NB4 (cell line): ENCODE measurements at places on chromosomes 7 and 10.

GRCh38 chr7:40899151-40899550 lies 764.3 kb downstream of the SUGCT start:
- no peak for DNase-seq

GRCh38 chr7:43196379-43196778 lies 83.9 kb downstream of the HECW1 start:
- DNase-seq = no peak

- no peak for DNase-seq
These were observed 162.8 kb downstream of the FZD1 start for GRCh38 chr7:91427051-91427450.

GRCh38 chr7:104931181-104931781 lies 82.7 kb upstream of the KMT2E start:
- no peak for DNase-seq

DNA sequence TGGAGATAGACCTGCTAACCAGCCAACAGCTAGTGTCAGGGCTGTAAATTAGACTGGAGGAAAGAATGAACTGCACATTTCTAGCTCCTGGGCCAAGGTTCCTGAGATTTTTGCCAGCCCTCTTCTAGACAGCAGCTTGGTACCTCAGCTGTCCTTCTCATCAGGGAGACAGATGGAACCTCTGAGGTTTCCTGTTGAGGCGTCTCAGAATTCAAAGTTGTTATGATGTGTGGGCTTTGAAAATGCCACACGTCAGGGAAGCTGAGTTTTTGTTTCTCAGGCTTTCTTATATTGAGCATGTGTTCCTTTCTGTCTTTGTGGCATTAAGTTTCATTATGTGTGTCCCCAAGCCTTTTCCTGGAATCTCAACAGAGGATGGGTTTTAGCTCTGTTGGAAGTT lies 736.6 kb downstream of the AUTS2 start:
- no peak for DNase-seq

GRCh38 chr7:5177060-5177459 lies 13.0 kb upstream of the WIPI2 start:
- DNase-seq = no peak

GRCh38 chr7:48563334-48563733 lies 361.0 kb upstream of the CDC14C start:
- peak; percentile 14 for DNase-seq

- no peak for DNase-seq
These were observed 24.1 kb upstream of the FAM180A start for GRCh38 chr7:135772639-135773222.

DNA sequence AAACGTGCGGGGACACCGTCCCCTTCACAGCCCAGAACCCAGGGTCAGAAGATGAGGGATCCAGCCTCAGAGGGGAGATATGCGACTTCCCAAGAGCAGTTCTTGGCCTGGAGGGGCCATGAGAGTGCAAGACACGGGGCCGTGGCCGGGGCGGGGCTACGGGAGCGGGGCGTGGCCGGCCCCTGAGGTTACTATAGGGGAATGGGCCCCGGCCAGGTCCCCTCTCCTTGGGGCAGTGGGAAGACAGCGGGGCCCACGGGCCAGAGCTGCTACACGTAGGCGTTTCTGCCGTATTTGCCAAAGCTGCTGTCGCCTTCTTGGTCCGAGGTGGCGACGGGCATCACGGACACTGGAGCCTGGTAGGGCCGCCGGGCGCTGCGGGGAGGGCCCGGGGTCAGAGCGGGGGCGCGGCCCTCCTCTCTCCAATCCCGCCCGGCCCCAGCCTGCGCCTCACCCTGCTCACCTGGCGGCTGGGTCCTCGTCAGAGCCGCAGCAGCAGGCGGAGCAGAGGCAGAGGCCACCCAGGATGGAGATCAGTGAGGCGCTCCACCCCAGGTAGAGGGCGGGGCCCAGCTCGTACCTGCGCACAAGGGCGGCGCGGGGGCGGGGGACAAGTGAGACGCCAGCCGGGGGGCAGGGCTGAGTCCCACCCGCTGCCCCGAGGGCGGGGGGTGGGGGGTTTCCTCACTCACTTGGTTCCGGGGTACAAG lies 5.3 kb downstream of the CLDN15 start:
- DNase-seq = no peak

DNA sequence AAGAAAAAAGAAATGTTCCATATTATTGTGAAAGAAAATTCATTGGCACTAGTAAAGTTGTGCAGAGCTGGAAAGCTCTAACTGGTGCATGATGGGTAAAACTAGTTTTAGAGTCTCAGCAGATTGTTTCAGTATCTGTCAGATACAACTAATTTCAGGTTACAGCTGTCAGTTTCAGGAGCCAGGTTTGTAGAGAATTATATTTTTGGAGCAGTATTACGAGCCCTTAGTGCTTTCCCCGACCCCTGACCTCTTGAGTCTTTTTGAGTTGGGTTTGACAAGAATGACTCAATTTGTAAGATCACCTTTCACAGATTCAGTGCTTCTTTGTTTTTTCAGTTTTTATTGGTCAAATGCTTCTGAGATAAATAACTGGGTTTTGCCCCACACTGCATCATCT lies 366.4 kb upstream of the PLXDC2 start:
- no peak for DNase-seq

GRCh38 chr7:129359638-129360037 lies 74.6 kb upstream of the STRIP2 start:
- no peak for DNase-seq

DNA sequence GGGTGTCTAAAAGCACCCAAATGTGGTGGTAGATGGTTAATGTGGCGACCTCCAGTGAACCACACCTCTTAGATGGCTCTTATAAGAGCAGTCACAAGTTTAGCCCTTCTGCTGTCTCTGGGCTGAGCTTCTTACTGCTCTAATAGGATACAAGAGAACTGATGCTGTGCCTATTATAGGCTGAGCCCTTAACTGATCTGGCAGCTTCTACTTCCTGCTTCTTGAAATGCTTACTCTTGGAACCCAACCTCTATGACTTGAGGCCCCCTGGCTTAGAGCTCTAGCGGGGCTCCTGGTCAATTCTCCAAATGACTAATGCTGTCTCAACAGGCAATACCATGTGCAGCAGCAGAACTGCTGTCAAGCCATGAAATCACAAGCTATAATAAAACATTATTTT lies 35.0 kb upstream of the LSM8 start:
- no peak for DNase-seq

DNA sequence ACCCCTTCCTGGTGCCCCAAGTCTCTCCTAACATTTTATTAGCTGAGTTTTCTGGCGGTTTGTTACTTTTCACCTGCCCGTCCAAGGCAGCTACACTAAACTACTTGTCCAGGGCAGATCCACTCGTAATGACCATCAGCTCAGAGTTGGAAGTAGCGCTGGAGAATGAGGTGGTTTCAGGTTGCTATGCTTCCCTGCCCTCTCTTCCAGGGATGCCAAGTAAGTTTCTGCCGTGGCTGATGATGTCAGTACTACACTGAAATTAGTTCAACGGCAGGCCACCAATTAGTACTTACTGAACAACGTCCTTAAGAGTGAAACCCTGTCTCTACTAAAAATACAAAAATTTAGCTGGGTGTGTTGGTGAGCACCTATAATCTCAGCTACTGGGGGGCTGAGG lies 55.2 kb downstream of the DIP2C start:
- no peak for DNase-seq

DNA sequence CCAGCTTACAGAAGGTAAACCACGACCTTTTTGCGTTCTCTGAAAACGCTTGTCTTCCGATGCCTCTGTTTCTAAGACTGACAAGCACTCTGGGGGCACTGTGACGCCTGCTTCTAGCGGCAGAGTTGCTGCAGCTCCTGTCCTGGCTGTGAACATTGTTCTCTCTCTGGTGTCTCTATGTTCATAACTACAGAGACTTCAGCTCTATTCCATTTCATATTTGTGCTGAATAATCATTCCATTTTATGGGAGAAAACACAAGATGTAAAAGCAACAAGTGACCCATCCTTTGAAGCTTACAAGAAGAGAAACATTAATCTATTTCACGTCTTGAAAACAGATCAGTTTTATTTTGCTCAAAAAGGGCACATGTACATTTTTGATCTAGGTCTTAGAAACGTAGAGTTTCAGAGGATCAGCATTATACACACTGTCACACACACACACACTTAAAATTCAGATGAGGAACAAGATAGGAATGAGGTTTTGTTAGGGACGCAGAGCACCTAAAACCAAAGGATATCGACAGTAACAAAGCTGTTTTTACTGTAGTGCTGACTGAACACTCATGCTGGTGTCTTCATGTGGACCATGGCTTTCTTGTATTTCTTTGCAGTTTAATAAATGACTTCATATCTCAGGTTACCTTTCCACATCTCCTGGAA lies 3.0 kb downstream of the IKZF1 start:
- peak; percentile 88 for DNase-seq

- no peak for DNase-seq
These were observed 384.2 kb upstream of the FOXK1 start for GRCh38 chr7:4297918-4298219.

- no peak for DNase-seq
These were observed 139.5 kb downstream of the SEMA3E start for GRCh38 chr7:83509255-83510021.

DNA sequence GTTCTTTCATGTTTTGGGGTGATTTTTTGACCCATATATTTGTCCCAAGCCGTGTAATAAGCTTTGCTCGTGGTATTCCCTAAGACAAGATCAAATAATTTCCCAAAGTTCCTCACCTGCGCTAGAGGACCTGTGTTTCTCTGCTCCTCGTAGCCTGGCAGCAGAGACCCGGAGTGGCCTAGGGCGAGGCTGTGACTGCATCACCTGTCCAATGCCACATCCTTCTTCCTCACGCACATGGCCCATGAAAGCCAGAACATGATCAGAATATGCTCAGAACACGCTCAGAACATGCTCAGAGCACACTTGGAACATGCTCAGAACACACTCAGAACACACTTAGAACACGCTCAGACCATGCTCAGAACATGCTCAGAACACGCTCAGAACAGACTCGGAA lies 23.8 kb downstream of the EN2 start:
- no peak for DNase-seq

DNA sequence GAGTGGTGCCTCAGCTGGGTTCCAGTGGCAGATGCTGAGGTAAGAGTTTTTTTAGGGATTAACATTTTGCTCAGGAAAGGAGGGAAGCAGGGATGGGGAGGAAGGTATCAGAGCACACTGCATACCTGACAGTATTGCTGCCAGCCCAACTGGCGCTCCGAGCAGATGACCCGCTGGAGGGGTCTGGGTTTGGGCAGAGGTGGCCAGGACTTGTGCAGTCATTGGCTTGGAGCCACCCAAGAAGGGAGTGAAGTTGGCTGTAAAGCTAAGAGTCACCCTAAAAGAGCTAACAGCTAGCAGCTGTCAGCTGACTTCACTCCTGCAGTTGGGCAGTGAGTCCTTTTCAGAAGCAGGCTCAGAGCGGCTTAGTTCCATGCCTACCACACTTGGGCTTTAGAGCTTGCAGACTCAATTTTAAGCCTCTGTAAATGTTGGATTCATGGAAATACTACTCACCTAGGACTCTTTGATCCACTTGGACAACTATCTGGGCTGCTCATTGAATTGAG lies 5.8 kb upstream of the ARHGAP22 start:
- DNase-seq = no peak

GRCh38 chr10:98138031-98138430 lies 3.6 kb downstream of the R3HCC1L start:
- no peak for DNase-seq

DNA sequence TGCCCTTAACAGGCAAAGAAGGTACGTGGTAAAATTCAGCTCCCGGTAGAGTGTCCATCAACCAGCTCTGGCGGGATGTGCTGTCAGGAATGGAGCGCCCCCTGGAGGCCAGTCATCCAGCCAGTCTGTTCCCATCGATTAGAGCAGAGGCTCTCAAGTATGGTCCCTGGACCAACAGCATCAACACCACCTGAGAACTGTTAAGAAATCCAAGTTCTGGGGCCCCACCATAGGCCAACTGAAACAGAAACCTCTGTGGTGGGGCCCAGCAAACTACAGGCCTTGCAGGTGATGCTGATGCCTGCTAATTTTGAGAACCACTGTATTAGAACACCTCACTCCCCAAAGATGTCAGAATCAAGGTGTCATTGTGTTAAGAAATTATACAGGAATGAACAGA lies 109.2 kb downstream of the DPY19L1 start:
- peak; percentile 51 for DNase-seq

GRCh38 chr7:135510592-135511183 lies 786 bp upstream of the CNOT4 start:
- DNase-seq = peak; percentile 59

- DNase-seq = peak; percentile 40
These were observed 2.5 kb downstream of the DYNC2I1 start for GRCh38 chr7:158858592-158859503.

GRCh38 chr10:95447685-95448084 lies 113.5 kb downstream of the SORBS1 start:
- no peak for DNase-seq

DNA sequence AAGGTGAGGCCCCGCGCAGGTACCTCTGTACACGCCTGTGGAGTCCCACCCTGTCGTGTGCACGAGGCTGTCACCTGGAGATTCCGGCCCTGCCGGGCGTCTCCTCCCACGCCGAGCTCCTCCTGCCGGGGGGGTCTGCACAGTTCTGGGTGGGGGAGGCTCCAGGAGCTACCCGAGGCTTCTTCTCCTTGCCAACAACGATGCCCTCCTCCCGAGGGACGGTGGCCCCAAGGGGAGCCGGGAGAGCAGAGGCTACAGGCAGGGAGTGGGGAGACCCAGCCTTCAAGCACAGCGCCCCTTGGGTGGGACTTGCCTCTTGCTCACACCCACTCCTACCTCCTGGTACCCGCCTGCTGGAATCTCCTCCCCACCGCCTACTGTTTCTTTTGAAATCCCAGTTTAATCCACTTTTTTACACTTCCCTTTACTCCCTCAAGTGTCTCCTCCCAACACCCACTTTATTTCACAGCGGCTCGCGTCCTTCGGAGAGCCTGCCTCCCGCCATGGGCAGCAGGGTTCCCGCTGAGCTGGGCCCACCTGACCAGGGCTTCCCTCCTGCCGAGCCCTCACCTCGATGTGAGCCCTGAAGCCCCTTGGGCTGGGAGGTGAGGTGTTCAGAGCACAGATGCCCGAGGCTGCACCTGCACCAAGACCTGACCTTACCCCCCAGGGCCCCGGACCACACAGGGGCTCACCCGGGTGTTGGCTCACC lies 338.1 kb downstream of the DNAJB6 start:
- DNase-seq = no peak

- no peak for DNase-seq
These were observed 497 bp upstream of the RAB11FIP2 start for GRCh38 chr10:118047157-118047719.

DNA sequence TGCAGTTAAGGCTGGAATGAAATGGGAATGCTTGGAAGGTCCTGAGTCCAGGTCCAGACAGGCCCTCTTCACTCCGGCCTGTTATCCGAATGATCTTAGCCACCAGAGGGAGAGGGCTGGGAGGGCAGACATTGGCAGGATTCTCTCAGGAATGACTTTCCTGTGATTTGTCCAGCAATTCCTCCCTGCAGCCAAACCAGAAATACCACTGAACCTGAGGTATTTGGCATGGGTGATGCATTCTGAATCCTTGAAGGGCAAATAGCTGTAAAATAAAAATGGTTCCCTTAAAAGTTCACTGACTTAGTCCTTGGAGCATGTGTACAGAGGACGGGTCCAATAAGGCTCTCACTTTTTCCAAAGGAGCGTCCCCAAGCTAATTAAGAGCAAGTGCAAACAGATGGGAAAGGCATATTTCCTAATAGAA lies 77.5 kb upstream of the HABP2 start:
- no peak for DNase-seq
